Head of caudate nucleus (tissue), 42 donors: ENCODE measurements at places on chromosomes 7 and 10.

- DNase-seq, result no peak
Measured at GRCh38 chr10:75553550-75553949, 122.1 kb downstream of the LRMDA start.

GRCh38 chr7:135166338-135166990 lies 4.0 kb downstream of the CYREN start:
- DNase-seq, result no peak

DNA sequence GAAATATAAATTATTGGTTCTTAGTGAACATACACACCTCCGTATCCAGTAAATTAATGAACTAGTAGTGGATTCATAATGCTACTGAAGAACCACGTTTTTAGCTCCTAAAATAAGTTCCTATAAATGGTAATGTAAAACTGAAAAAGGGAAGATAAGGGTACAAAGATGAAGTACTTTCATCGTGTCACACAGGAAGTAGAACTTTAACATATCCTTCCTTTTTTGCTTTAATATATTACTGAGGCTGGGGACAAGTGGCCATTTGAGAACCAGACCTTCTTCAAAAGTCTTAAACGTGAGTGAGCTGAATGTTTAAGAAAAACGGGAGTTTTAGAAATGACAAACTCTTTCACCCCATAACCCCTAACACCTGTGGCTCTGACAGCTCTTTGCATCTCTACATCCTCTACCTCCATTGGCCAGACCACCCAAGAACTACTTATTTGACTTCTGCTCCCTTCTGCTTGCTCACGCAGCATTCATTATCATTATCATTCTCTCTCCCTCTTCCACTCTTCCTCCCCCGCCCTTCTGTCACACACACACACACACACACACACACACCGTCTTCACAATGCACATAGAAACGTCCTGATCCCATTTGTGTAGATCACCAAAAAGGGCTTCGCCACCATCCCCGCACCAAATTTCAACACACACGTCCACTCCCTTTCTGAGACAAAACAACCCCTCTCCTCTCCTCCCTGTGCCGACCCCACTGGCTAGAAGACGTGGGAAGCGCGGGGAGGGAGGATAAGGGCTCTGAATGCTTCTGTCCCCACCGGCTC lies 677 bp downstream of the SKAP2 start:
- DNase-seq, result no peak

- no peak for DNase-seq
Measured at GRCh38 chr7:139367438-139368155, 7.9 kb downstream of the LUC7L2 start.

DNA sequence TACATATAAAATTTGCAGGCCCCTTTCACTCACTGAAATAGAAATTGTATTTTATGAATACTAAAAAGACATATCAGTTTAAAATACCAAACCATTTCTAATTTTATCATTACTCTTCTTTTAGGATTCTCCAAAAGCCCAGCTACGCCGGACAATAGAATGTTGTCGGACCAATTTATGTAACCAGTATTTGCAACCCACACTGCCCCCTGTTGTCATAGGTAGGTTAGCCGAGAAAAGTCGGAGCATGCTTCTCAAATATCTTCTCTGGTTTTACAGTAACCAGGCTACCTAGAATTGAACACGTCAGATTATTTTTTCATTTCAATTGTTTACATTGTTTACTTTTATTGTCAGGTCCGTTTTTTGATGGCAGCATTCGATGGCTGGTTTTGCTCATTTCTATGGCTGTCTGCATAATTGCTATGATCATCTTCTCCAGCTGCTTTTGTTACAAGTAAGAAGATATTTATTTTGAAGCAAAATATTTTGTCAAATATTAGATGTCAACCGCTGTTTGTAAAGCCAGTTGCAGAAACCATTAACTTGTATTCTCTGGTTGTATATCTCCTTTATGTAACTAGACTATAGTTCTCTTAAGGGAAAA lies 57.6 kb downstream of the MMRN2 start:
- DNase-seq, result peak; percentile 35

- no peak for DNase-seq
Measured at GRCh38 chr7:156475666-156476065, 164.9 kb upstream of the RNF32 start.

- DNase-seq, result no peak
Measured at GRCh38 chr10:27380929-27381358, 123.2 kb upstream of the RAB18 start.

DNA sequence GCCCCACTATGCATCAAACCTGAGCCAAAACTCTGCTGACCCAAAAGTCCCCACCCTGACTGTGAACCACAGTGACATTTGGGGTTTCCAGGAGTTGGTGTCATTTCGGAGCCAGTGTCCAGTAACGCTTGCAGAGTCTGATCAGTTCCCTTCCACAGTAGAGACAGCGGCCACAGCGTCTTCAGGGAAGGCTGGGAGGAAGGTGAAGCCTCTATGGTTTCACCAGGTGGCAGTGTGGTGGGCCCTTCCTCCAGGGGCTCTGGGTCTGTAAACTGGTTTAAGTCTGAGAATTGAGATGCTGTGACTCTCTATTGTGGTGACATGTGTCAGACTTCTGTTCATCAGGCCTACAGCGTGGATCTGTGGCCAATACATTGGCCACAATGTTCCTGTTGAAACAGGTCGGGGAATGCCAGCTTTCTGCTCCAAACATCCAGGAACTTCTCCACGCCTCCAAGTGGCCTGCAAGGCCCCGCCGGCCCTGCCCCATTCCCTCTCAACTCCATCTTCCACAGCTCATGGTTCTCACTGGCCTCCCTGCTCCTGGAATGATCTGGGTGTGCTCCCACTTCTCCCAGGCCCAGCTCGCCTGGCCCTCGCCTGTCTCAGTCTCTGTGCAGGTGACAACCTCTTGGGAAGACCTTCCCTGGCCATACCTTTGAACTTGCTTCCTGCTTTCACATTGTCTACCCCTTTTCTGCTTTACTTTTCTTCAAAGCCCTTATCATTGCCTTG lies 124.5 kb upstream of the FAM20C start:
- DNase-seq, result no peak

DNA sequence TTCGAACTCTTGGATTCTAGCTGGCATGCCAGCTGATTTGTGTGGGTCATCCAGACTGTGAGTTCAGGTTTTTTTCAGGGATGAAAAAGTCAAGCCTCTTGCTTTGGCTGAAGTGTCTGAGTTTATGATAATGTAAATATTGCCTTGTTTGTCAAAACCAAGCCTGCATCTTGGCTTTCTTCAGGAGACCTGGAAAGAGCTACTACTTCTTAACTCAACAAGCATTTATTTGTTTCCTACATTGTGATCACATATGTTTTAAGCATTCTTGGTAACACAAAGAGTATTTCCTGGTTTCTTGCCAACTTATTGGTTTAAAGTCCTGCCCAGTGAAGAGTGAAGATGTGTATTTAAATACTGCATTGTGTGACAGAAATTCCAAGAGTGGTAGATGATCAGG lies 407.1 kb downstream of the LRMDA start:
- DNase-seq, result no peak

DNA sequence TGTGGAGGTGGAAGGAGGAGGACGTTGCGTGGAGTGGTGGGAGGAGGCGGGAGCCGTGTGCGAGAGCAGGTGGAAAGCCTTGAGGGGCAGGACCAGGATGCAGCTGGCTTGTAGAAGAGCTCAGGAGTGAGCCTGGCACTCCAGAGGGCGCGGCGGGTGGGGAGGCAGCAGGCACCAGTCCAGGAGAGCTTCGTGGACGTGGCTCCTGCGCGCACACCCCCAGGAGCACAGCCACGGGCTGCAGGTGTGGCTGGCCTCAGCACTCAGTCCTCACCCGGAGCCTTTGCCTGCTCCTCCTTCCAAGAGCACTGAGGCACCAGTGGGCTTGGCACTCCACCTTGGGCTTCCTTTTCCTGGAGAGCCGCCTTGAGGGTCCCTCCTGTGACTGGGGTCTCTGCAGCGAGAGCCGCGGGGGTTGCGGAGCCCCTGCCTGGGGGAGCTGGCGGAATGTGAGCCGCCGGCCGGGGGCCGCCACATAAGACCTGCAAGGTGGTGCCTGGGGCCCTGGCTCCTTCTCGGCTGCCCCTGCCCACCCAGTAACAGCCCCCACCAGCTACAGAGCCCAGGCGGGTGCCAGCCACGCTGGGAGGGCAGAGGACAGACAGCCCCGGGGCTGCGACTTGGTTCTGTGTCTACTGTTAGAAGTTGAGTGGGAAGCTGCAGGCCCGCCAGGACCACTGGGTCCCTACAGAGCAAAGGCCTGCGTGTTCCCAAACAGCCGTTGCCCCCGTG lies 11.1 kb downstream of the MAFK start:
- no peak for DNase-seq

DNA sequence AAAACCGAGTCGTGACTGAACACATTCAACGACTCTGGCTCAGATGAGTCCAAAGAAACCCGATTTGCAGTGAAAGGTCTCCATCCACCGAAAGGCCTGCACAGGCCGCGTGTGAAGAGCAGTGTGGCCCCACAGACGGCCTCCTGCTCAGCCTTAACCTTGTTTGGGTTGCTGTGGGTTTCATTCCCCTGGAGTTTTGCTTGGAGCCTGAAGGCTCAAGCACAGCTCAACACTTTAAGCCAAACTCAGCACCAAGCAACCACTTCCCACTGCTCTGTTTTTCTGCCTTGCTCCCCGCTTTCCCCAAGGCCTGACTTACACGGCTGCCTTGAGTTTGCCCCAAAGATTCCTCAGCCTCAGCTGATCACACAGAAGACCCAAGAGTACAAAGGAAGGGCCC lies 398.2 kb upstream of the NFE2L3 start:
- DNase-seq, result no peak
